Amniotic stem cell (primary cell): ENCODE measurements at places on chromosomes 7 and 10.
A peak's percentile ranks its signal among the peaks of the same experiment; 100 is the strongest.

GRCh38 chr10:45371560-45371959, 2.5 kb upstream of the ALOX5 start:
- no peak for DNase-seq

- no peak for DNase-seq
Measured at GRCh38 chr7:157580324-157580723, 243.5 kb downstream of the DNAJB6 start.

- no peak for DNase-seq
Measured at GRCh38 chr10:8577686-8578085, 523.2 kb downstream of the GATA3 start.

DNA sequence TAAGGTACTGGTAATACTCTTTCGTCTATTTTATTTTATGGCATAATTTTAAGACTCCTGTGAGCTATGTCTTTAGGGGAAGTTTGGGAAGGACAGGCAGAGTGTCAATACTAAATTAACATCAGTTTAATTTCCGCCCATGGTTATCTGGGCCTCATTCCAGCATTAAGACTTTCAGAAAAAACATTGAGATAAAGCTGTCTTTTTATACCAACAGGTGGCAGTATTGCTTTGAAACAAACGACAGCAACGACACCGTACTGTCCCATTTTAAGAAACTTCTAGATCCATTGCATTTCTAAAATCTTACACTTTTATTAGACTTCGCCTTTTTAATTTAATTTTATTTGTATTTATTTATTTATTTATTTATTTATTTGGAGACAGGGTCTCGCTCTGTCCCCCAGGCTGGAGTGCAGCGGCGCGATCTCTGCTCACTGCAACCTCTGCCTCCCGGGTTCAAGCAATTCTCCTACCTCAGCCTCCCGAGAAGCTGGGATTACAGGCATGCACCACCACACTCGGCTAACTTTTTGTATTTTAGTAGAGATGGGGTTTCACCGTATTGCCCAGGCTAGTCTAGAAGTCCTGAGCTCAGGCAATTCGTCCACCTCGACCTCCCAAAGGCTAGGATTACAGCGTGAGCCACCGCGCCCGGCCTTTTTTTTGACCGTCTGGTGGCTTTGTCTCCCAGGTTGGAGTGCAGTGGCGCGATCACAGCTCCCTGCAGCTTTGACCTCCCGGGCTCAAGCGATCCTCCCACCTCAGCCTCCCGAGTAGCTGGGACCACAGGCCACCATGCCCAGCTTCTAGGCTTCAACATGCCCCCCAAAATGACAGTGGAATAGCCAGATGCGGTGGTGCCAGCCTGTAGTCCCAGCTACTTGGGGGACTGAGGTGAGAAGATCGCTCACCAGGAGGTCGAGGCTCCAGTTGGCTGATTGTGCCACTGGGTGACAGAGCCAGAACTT, 78.7 kb upstream of the C1GALT1 start:
- DNase-seq: peak; percentile 20

DNA sequence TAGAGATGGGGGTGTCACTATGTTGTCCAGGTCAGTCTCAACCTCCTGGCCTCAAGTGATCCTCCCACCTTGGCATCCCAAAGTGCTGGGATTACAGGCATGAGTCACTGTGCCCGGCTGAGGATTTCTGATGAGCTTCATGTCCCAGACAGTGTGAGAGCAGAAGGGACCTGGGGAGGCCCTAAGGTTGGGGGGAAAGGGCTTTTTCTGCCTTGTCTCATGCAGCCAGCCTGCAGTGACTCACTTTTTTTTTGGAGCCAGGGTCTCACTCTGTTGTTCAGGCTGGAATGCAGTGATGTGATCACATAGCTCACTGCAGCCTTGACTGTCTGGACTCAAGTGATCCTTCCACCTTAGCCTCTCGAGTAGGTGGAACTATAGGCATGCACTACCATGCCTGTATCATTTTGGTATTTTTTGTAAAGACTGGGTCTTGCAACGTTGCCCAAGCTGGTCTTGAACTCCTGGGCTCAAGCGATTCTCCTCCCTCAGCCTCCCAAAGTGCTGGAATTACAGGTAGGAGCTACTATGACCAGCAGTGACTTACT, 14.6 kb downstream of the COL26A1 start:
- DNase-seq: no peak

DNA sequence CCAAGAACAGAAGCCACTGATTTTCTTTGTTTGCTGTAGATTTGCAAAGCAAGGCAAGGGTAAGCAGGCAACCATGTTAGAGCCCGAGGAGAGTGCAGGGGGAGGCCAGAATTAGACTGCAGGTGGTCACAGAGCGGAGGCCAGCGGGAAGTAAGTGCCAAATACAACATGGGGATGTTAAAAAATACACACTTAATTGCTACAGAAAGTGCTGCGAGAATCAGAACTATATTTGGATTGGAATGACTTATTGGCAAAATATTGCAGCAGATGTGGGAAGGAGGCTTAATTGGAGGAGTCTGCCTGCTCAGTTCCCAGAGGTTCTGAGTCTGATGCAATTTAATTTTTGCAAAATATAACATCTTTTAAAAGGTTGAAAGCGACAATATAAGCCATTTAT, 49.7 kb upstream of the ADCY1 start:
- no peak for DNase-seq

DNA sequence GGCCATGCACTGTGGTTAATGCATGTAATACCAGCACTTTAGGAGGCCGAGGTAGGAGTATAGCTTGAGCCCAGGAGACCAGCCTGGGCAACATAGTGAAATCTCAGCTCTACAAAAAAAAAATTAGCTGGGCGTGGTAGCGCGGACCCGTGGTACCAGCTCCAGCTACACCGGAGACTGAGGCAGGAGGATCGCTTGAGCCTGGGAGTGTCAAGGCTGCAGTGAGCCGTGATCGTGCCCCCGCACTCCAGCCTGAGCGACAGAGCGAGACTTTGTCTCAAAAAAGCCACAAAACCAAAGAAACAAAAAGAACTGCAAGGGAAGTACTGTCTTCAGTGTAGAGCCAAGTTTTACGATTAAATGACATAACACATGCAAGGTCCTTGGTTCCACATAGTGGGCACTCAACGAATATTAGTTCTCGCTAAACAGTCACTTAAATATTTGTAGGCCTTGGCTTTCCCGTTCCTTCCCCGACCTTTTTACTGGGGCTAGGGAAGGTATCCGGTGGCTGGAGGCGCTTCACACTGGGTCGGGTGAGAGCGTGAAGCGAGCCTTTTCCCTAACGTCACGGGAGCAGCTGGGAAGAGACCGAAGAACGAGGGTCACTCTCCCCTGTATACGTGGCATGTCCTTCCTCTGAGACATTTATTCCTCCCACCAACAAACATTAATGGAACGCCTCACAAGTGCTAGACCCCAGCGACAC, 993 bp upstream of the SND1 start:
- no peak for DNase-seq

DNA sequence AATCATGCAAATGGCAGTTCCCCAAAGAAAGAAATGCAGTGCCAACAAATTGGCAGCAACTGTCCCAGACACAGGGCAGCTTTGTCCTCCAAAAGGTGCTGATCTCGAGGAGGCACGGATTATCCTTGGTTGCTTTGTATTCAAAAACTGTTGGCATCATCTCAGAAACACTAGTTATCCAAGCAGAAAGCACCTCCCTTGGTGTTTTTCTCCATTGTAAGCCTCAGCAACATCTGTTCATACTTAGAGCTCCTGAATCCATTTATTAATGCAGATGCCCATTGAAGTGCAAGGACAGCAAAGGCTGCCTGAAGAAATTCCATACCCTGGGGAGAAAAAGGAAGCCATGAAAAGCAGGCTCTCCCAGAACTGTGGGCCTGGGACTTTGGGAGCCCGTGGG, 1.1 kb upstream of the NPS start:
- no peak for DNase-seq

DNA sequence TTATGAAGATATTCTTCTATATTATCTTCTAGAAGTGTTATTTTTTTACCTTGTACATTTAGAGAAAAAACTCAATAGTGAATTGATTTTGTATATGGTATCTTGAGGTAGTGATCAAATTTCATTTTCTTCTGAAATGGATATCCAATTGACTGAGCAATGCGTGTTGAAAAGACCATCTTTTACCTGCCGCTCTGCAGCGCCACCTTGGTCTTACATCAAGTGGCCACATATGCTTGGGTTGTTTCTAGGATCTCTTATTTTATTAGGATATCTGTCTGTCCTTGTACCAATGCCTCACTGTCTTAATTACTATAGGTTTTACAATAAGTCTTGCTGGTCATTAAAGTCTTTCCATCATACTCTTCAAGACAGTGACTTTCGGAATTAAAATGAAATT, 53.0 kb downstream of the CUL2 start:
- no peak for DNase-seq

- DNase-seq: no peak
Measured at GRCh38 chr7:106779877-106780276, 85.2 kb upstream of the PIK3CG start.

DNA sequence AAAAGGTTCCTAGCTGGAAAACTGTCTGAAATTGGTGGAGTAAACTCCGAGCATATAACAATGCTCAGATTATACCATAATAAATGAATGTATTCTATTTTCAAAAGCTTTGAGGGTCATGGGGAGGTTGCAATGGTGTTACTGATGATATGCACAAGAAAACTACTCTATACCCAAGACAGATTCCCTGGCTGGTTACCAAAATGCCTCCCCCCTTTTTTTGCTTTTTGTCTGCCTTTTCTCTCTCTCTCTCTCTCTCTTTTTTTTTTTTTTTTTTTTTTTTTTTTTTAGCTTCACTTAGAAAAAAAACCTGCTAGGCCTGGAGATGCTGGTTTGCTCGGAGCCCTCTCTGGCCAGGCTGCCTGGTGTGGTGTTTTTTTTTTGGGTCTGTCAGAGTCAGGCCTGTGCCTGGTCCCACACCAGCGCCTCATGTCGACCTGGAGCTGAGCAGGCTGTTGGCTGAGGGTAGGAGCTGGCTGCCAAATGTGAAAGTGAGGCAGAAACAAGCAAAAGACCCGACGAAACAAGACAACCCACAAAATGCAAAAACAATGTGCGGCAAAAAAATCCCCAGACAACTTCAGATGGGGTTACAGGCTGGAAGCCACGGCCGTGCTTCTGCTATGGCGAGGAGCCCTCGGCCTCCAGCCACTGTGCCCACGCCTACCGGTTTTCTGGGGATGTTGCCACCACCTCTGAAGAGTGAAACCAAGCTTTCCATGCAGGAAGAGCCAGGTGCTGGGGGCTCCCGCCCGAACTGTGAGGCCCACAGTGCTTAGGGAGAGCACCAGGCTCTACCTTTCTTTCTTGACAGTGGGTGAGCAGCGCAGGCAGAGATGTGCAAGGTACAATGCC, 59.9 kb upstream of the EFCAB10 start:
- DNase-seq: no peak

DNA sequence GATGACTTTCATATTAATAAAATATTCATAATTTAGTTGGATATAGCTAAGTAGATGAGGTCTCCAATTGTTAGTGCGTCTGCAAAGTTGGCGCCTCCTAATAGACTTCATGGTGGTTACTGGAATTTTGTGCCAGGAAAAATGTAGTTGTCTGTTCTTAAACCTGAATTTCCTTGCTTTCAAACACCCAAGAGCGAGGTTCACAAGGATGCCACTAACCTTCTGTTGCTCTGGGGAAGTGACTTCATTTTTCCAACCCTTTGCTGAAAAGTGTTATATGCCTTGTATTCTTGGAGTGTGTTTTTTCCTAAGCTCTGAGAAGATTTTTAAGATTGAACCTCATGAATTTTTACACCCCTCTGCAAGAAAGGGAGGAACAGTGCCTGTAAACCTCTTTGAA, 98.9 kb upstream of the GLCCI1 start:
- DNase-seq: no peak

DNA sequence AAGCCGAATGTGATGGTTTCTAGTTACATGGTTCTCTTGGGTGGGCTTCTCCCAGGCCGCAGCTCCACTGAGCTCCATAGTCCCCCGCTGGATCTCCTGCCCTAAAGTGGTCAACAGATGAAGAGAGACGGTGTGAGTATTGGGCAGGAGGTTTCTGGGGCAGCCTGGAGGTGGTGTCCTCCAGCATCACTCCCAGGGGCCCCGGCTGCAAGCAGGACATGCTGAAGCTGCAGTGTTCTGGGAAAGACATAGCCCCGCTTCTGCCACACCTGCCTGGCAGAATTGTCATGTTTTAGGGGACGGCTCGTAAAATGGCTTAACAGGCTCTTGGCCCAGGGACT, 40.4 kb downstream of the CALML3 start:
- no peak for DNase-seq

- DNase-seq: no peak
Measured at GRCh38 chr10:95761939-95762492, 6.1 kb downstream of the ENTPD1 start.

DNA sequence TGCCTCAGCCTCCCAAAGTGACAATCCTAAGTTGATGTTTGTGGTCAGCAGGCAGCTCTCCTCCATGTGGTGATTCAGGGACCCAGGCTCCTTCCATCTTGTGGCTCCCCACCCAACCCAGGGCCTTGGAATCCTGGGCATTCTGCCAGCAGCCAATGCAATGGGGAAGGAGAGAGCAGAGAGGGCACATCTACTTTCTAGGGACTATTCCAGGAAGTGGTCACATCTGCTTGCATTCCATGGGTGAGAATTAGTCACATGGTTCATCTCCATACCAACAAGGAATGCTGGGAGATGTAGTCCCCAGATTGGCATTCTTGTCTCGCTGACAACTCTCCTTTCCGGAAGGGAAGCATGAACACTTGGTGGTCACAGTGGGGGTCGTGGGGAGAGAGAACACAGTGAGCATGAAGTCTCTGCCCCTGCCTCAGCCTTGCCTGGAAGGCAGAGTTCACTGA, 9.9 kb upstream of the SRRM3 start:
- no peak for DNase-seq

DNA sequence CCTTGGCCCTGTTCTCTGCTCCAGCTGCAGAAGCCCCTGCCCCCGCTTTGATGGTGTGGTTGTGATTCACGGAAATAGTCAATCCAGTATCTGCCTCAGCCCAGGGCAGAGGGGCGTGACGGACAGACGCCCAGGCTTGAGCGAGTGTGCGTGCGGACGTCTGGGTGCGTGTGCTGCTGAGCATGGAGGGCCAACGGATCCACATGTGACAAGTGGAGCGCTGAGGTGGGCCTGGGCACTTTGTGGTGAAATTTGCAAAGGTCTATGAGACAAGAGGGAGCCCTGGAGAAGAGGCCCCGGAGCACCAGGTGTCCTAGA, 94.4 kb downstream of the WDR37 start:
- DNase-seq: no peak

- no peak for DNase-seq
Measured at GRCh38 chr10:88270061-88270808, 312.9 kb downstream of the RNLS start.

DNA sequence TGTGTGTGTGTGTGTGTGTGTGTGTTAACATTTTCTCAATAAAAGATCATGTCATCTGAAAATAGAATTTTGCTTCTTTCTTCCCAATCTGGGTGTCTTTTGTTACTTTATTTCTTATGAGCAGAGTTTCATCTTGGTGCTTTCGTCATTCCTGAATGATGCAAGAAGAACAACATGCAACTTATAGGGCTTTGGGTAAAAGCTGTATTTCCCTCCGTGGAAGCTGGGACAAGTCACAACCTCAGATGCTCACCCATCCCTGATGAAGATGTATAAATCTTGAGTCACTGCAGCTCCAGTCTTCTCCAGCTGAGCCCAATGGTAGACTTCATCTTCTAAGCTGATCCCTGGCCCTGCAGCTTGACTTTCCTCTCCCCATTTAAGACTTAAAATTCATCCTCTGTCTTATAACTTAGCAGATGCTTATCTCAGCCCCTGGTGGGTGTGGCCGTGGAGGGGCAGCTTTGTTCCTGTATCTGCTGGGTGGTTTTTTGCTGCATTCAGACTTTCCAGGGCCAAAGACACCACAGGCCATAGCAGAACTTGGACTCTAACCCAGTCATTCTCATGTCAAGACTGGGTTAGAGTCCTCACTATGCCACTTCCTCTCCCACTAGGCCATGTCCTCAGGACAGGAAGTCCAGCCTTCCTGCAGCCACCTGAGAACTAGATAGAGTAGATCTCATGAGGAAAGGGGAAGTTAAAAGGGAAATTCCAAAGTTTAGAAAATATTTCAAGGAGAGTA, 356.4 kb downstream of the TNS3 start:
- DNase-seq: no peak
